ENCODE measurements at places on chromosomes 4 and X.

GRCh38 chrX:69074726-69075125 lies 90.5 kb downstream of the PJA1 start:
- no peak for DNase-seq

GRCh38 chr4:168766604-168767316 lies 243.3 kb downstream of the CBR4 start:
- DNase-seq: no peak

GRCh38 chr4:20652226-20652885 lies 47.9 kb upstream of the PACRGL start:
- DNase-seq: no peak

DNA sequence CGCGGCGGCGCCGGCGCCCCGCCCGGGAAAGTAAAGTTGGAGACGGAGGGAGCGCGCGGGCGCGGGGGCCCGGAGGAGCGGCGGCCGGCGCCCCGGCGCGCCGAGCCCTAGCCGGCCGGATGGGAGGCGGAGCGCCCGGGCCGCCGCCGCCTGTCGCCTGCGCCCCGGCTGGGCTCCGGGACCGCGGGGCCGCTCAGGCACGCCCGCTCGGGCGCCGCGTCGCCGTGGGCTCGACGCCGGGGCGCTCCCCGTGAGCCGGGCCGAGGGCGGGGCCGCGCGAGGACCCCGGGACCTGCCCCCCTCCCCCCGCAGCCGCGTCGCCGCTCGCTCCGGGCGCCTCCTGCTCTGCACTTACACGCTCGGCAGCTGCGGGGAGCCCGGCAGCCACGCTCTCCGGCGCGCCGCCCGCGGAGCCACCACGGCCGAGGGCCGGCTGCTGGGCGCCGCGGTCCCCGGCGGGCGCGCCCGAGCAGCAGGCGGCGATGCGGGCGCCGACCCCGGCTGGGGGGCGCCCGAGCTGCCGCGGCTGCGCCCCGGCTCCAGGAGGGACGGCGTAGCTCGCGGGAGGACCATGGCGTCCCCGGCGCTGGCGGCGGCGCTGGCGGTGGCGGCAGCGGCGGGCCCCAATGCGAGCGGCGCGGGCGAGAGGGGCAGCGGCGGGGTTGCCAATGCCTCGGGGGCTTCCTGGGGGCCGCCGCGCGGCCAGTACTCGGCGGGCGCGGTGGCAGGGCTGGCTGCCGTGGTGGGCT lies at the start of gene ADRA2C:
Gene ADRA2C (plus strand): TSS at position 350 of the 749 bp plus-strand sequence. CDS start 222 bp downstream, at position 572.
- peak; percentile 60 for DNase-seq

DNA sequence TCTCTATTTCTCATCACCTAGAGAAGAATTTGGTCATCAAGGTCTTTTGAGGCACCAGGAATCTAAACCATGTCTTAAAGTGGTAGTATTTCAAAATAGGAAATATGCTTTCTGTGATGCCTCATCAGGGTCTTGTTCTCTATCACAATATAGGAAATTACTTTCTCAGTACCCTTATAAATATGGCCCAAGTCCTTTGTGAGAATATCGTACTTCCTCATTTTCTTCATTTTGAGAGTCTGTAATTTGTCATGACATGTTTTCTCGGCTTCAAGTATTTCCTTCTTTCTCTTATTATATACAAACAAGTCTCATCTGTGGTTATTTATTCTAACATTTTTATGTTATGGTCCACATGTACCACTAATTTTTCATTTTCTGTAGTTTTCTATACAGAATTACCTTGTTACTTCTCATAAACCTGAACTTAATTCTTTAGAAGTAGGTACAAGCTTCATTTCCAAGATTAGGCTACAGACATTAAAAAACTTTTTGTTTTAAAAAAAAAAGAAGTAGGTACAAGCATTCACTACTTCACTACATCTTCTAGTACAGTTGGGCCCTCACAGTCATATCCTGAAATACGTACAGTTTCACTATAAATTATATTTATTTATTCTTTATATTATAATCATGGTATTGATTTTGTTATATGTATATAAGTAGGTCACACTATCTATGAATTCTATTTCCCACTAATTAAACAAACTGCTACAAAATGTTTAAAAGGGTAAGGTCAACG lies 54.4 kb downstream of the KLHL13 start:
- no peak for DNase-seq

- DNase-seq: no peak
Observed at GRCh38 chrX:23389196-23389792, 54.6 kb downstream of the PTCHD1 start.

DNA sequence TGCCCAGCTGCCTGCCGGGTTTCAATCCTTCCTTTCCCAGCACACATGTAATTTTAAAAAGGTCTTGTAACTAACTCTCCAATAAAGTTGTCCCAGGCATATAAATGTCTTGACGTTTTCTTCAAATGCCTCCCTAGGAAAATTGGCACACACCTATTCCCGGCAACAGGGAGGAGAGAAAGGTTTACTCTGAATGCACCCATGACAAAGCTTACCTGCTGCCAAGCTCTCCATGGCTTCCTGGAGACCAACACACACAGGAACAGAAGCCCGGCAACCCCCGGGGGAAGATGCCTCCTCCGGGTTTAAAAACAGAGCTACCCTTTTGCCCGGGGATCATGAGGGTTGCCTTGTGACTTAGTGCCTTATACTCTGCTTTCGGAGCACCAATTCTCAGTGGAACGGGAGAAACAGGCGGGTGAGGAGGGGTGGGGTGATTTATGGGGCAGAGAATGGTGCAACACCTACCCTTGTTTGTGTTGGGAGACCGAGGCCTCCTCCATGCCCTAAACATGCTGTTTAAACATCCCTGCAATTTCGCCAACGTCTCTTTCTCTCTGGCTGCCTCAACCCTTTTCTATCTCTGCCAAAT lies 4.8 kb upstream of the GYG2 start:
- no peak for DNase-seq

DNA sequence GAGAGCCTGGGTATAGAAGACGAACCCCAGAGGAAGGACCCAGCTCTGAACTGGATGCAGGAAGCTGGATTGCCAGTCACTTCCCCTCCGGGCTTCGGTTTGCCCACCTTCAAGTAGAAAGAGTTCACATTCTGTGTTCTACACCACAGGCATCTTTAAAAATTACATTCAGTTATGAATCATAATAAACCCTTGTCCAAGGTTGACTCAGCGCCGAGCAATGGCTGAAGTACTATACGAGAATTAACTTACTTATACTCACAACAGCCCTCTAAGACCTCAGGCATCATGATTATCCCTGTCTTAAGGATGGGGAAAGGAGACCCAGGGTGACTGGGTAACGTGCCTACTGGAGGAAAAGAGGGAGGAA lies 72.5 kb downstream of the EVC2 start:
- DNase-seq: no peak

- DNase-seq: no peak
Observed at GRCh38 chr4:187576751-187577150, 418.8 kb upstream of the ZFP42 start.

DNA sequence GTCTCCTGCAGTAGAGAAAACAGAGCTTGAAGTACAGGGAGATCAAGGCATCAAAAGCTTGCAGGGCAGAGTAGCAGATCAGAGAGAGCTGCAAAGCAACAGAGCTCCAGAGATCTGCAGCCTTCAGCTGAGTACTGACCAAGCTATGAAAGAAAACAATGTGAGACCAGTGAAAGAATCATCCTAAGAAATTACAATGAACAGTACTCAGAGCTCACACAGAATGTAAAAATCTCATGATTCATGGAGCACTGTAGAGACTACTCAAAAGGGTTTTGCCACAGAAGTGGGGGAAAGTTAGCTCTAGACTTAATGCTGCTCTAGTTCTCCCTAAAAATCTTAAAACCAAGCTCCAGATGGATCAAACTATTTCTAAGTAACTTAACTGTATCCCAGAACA lies 80.0 kb upstream of the MAB21L2 start:
- DNase-seq: no peak

DNA sequence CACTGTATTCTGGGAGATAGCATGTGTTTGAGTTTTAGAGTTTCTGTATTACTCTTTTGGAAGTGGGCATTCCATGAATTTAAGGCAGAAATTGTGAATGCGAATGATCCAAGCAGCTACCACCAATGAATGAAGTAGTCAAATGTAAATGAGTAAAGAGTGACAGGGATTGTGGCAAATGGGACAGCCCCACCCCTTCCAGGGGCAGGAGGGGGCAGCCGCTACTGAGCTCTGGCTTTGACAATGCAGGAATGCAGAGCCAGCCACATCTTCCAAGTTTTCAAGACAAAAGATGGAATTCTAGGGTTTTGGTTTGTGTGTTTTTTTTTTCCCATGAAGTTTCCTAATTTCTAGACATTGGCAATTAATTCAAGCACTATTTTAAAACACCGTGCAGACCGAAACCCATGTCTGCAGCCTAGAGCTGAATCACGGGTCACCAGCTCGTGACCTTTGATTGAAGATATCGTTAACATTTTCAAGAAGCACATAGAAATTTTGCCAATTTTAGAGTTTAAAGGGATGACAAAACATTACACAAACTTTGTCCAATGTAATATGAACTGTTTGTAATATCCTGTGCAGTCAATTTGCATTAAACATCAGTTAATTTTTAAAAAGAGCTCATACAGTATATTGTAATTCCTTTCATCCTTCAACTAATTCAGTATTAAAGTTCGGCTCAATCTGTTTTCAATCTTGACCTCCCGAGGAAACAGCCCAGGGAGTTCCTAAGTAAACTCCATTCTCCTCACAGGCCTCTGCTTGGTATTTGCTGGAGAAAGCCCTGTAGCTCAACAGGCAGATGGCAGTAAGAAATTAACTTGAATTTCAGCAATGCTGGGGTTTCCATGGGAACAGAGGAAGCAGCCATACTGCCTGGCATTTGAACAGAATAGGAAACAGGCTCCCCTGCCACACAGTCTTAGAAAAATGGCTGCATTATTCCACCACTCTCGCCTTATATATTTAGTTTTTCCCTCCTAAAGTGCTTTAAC lies 83.4 kb downstream of the UCHL1 start:
- no peak for DNase-seq

Measured in left ventricle myocardium superior (tissue), 1 donor.